ENCODE measurements at places on chromosomes 2 and 18. TPM values are rescaled to one million over a fixed set of nuclear protein-coding genes. Genes with fewer than 3 reads are reported as not detected.

- peaks cover 5% of the 10 kb centered on the region for H3K4me1 ChIP-seq
- peaks cover 12% of the 10 kb centered on the region for H3K36me3 ChIP-seq
- H3K27ac ChIP-seq, result no peak overlapping the region
- no peaks in the 10 kb centered on the region for H3K27me3 ChIP-seq
These were observed 590 bp upstream of the CCDC138 start for GRCh38 chr2:108786008-108786353.

DNA sequence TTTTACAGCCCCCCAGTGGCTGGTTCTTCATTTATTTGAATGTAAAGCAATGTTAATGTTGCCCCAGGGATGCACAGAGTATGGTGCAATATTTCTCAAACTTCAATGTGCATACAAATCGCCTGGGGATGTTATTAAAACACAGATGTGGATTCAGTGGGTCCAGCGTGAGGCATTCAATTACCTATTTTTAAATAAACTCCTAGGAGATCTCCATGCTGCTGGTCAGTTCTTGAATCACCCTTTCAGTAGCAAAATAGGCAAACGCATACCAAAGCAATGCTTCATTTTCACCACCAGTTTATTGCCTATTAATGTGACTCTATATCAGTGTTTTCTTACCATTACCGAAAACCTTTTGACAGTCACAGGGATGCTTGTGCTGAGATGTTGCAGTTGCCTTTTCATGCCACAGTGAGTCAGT lies 530.7 kb downstream of the CBLN2 start:
- H3K4me1 ChIP-seq, result no peaks in the 10 kb centered on the region
- no peak for DNase-seq
- H3K36me3 ChIP-seq, result no peaks in the 10 kb centered on the region
- no peak overlapping the region for H3K27ac ChIP-seq
- no peak overlapping the region for H3K4me3 ChIP-seq

DNA sequence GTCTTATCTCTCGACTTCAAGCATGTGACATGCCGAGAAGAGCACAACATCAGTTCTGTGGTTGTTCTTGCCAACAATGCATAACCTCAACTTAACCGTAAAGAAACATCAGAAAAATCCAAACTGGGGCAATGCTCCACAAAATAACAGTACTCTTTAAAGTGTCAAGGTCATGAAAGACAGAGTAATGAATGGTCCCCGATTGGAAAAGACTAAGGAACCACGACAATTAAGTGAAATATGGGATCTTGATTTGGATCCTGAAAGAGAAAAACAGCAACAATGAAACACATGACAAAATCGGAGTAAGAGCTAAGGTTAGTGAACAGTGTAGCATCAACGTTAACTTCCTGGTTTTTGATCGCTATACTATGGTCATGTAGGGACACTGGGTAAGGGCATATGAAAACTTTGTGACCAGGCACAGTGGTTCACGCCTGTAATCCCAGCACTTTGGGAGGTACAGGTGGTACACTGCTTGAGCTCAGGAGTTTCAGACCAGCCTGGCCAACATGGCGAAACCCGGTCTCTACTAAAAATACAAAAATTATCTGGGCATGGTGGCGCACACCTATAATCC lies 55.2 kb downstream of the UNC50 start:
- H3K36me3 ChIP-seq, result no peaks in the 10 kb centered on the region
- DNase-seq, result no peak
- no peak overlapping the region for H3K4me3 ChIP-seq
- no peaks in the 10 kb centered on the region for H3K27me3 ChIP-seq
- no peak overlapping the region for H3K27ac ChIP-seq

DNA sequence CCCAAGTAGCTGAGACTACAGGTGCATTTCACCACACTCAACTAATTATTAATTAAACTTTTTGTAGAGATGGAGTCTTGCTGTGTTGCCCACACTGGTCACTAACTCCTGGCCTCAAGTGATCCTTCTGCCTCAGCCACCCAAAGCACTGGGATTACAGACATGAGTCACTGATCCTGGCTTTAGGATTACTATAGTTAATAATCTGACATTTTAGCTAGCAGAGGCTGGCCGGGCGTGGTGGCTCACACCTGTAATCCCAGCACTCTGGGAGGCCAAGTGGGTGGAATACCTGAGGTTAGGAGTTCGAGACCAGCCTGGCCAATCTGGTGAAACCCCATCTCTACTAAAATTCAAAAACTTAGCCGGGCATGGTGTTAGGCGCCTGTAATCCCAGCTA lies 39.5 kb downstream of the USP34 start:
- no peaks in the 10 kb centered on the region for H3K27me3 ChIP-seq
- peaks cover 21% of the 10 kb centered on the region for H3K4me1 ChIP-seq
- H3K27ac ChIP-seq, result no peak overlapping the region
- no peak overlapping the region for H3K4me3 ChIP-seq

GRCh38 chr2:72965770-72966450 lies 48.6 kb downstream of the EMX1 start:
- no peaks in the 10 kb centered on the region for H3K27me3 ChIP-seq
- DNase-seq, result no peak

The GBX2 gene
- total RNA-seq, result not detected

The C2orf66 gene
- total RNA-seq, result not detected

Data from thoracic aorta (tissue), 2 donors.